ENCODE measurements at places on chromosomes 4 and X. TPM values are rescaled to one million over a fixed set of nuclear protein-coding genes. Genes with fewer than 3 reads are reported as not detected.
A peak's percentile ranks its signal among the peaks of the same experiment; 100 is the strongest.

DNA sequence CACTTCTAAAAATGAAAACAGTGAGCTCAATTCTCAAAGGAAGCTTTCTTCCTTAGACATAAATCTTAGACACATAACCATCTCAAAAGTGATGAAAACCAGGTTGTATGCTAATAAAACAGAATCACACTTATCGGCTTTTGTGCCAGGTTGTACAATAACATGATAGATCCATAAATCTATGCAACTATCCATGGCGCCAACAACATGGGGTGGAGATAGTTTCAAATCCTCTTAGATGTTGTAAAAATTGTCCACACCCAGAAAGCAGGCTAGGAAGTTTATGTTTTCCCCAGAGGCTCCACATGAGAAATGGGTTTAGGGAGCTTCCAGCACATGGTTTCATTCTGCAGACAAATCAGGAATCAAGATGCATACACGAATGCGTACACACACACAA, 165.3 kb upstream of the MAP3K15 start:
- no peak for DNase-seq

DNA sequence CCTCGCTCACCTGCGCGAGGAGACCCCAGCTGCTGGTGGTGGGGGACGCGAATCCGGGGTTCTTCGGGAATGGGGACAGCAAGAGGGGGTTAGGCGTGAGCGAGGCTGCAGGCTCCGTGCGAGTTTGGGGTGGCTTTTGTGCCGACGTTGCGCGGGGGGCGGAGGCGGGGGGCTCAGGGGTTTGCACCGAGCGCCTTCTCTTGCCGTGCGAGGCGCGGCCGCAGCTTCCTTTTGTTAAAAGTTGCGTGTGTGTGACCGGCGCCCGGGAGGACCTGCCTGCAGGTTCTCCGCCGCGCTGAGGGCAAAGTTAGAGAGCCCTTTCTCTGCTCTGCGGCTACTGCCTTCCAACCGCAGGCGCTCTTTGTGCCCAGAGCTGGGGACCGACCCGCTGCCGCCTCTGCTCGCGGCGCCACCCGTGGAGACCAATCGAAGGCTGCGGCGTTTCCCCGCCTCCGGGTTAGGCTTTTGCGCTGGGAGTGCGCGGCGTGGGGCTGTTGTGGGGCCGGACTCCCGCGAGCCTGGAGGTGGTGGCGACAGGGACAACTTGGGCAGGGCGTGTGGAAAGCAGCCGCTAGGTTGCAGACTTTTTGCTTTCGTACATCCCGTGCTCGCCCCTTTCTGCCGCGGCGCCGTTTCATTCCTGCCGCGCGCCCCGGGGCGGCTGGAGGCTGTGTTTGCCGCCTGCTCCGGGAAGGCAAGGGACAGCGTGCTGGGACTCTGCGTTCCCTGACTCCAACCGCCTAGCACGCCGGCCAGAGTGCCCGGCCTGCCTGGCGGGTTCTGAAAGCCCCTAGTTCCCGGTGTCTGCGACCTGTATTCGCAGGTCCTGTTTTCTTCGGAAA, 716 bp downstream of the KIT start:
- peak; percentile 23 for DNase-seq

ZAR1 gene
- not detected for polyA plus RNA-seq

GRCh38 chr4:34878961-34879360, 1365.4 kb downstream of the ARAP2 start:
- no peak for DNase-seq

GRCh38 chr4:6225469-6225868, 25.1 kb upstream of the JAKMIP1 start:
- DNase-seq: no peak

GRCh38 chr4:183966371-183966770, 61.3 kb downstream of the STOX2 start:
- no peak for DNase-seq
